Lower lobe of right lung (tissue), 2 donors: ENCODE measurements at places on chromosomes 4 and X.

GRCh38 chr4:31908261-31908660 lies 1188.1 kb downstream of the PCDH7 start:
- no peaks in the 10 kb centered on the region for H3K4me1 ChIP-seq
- no peaks in the 10 kb centered on the region for H3K27me3 ChIP-seq
- no peaks in the 10 kb centered on the region for H3K36me3 ChIP-seq
- DNase-seq: no peak

GRCh38 chr4:93261207-93261606 lies 567.3 kb upstream of the ATOH1 start:
- H3K36me3 ChIP-seq: no peaks in the 10 kb centered on the region
- no peaks in the 10 kb centered on the region for H3K4me1 ChIP-seq
- H3K27me3 ChIP-seq: no peaks in the 10 kb centered on the region
- H3K4me3 ChIP-seq: no peak overlapping the region
- H3K27ac ChIP-seq: no peak overlapping the region
- no peak for DNase-seq

GRCh38 chr4:139617702-139618490 lies 47.7 kb upstream of the MGST2 start:
- H3K4me3 ChIP-seq: no peak overlapping the region
- H3K27ac ChIP-seq: no peak overlapping the region
- no peak for DNase-seq
- H3K36me3 ChIP-seq: no peaks in the 10 kb centered on the region
- no peaks in the 10 kb centered on the region for H3K27me3 ChIP-seq

DNA sequence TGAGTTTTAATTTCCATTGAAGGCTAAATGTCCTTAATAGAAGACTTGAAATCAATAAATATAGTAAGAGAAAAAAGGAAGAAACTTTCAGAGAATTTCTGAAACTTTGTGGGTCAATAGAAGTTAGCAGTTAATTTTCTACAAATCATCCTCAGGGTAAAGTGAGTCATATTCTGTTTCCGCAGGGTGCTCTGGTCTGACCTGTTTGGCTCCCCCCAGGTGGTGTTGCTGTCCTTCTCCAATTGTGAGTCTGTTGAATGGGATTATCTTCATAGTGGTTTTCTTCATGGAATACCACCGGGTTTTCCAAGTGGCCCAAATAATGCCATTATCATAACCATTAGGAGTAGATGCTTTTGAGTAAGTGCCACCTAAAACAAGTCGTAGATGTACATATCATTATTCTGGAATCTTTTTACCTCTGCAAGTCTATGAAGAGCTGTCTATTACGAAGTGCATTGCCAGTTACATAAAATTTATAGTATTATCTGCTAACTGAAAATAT lies 7.7 kb downstream of the FGG start:
- no peaks in the 10 kb centered on the region for H3K27me3 ChIP-seq
- no peak overlapping the region for H3K4me3 ChIP-seq
- no peaks in the 10 kb centered on the region for H3K4me1 ChIP-seq
- no peak for DNase-seq

DNA sequence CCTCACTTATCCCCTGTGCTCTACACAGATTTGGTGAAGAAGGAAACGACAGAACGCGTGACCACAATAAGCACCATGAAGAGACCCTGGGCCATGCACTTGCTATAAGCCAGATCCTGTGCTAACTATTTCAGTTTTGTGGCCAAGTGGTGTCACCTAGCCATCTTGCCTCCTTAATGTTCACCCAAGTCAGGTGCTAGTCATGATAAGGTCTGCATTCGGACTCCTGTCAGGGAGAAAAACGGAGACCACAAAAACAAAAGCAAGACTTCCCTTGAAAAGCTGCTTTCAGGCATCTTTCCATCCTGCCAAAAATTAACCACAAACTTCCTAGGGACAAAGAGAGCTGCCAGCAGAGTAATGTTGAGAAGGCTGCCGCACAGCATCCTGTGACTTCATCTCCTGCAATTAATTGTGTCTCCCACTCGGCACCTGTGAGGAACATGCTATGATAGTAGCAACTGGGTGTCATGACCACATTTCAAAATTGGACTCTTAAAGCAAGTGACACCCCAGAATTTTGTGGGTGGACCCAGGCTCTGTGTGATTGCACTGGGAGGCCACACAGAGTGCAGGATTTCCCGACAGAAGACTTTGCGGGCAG lies 8.8 kb upstream of the IDS start:
- H3K4me3 ChIP-seq: no peak overlapping the region
- H3K27me3 ChIP-seq: no peaks in the 10 kb centered on the region
- H3K27ac ChIP-seq: no peak overlapping the region
- no peaks in the 10 kb centered on the region for H3K36me3 ChIP-seq
- no peak for DNase-seq

GRCh38 chrX:103792916-103793544 lies 16.4 kb downstream of the PLP1 start:
- no peaks in the 10 kb centered on the region for H3K27me3 ChIP-seq
- H3K4me1 ChIP-seq: no peaks in the 10 kb centered on the region
- no peak overlapping the region for H3K4me3 ChIP-seq
- no peak for DNase-seq
- H3K27ac ChIP-seq: no peak overlapping the region

GRCh38 chrX:150411656-150412055 lies 48.5 kb downstream of the MAMLD1 start:
- no peak overlapping the region for H3K4me3 ChIP-seq
- H3K4me1 ChIP-seq: no peaks in the 10 kb centered on the region

DNA sequence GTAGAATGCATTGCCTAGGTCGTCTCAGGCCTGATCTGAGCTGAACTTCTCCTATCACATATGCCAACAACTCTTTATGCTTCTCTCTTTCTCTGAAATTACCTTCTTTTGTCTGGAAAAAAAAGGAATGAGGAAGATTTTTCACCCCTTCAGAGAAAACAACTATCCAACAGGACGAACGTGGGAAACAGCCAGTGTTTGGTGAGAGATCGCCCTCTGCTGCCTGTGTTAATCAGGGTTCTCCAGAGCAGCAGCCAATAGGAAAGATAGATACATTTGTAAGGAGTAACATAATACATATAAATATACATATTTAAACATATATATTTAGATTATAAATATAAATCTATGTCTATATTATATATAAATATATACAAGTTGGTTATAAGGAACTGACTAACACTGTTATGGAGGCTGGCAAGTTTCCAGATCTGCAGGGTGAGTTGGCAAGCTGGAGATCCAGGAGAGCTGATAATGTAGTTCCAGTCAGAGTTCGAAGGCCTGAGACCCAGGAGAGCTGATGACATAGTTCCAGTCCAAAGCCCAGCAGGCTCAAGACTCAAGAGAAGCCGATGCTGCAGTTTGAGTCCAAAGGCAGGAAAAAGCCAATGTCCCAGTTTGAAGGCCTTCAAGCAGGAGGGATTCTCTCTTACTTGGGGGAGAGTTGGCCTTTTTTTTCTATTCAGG lies 13.3 kb downstream of the CETN2 start:
- no peaks in the 10 kb centered on the region for H3K36me3 ChIP-seq
- no peaks in the 10 kb centered on the region for H3K4me1 ChIP-seq
- H3K4me3 ChIP-seq: no peak overlapping the region
- no peak overlapping the region for H3K27ac ChIP-seq
- no peak for DNase-seq

GRCh38 chrX:154021131-154021611 lies 1.5 kb upstream of the IRAK1 start:
- H3K27me3 ChIP-seq: no peaks in the 10 kb centered on the region
- no peak for DNase-seq
- H3K4me1 ChIP-seq: peaks cover 17% of the 10 kb centered on the region
- H3K4me3 ChIP-seq: no peak overlapping the region
- H3K36me3 ChIP-seq: peaks cover 16% of the 10 kb centered on the region

- H3K27me3 ChIP-seq: no peaks in the 10 kb centered on the region
- no peaks in the 10 kb centered on the region for H3K36me3 ChIP-seq
- no peaks in the 10 kb centered on the region for H3K4me1 ChIP-seq
- H3K27ac ChIP-seq: no peak overlapping the region
These were observed 78.9 kb downstream of the NDST3 start for GRCh38 chr4:118113220-118113619.

DNA sequence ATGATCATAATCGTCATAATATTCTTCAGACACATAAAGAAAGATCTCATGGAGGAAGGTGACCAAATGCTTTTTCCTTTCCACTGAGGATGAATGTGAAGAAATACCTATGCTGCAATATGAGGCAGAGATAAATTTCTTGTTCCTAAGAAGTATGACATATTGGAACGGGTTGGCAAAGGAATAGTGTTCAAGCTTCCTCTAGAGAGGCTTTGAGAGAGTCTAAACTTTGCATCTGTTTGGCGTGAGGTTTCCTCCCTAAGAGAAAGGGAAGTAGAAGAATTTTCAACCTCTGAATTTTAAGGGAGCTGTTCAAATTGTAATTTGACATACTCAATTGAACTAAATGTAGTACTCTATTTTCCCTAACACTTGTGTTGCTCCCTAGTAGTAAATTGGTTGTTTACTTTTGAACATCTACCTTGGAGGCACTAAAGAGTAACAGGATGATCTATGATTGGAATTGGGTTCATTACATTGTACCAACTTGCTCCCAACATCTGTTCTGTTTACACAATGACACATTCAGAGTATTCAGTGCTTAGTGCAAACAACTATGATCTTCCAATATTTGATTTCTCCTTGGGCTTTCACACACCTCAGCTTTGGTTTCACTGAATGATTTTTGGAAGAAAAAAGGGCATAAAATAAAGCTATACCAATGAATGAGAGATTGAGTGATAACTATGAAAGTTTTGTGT lies 122.0 kb downstream of the CORIN start:
- H3K4me3 ChIP-seq: no peak overlapping the region
- H3K27ac ChIP-seq: no peak overlapping the region
- no peaks in the 10 kb centered on the region for H3K4me1 ChIP-seq
- no peak for DNase-seq
- H3K27me3 ChIP-seq: no peaks in the 10 kb centered on the region
- H3K36me3 ChIP-seq: no peaks in the 10 kb centered on the region

DNA sequence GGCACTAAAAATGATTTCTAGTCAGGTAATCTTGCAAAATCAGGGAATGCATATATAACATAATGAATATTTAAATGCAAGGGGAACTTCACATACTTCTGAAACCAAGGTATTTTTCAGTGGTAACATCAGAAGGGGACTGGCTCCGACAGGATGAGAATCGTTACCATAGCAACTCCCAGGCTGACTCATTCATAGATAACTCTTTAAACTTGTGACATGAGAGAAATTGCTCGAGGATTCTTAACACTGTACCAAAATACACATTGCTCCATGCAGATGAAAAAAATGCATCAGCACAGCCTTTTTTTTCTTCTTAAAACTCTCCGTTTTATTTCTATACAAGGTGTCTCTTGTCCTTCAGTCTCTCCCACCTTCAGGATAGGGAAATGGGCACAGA lies 114.3 kb downstream of the GABRB1 start:
- no peaks in the 10 kb centered on the region for H3K27me3 ChIP-seq
- H3K36me3 ChIP-seq: no peaks in the 10 kb centered on the region
- no peak overlapping the region for H3K4me3 ChIP-seq
- DNase-seq: no peak
